ENCODE measurements at places on chromosomes 6 and 20.

DNA sequence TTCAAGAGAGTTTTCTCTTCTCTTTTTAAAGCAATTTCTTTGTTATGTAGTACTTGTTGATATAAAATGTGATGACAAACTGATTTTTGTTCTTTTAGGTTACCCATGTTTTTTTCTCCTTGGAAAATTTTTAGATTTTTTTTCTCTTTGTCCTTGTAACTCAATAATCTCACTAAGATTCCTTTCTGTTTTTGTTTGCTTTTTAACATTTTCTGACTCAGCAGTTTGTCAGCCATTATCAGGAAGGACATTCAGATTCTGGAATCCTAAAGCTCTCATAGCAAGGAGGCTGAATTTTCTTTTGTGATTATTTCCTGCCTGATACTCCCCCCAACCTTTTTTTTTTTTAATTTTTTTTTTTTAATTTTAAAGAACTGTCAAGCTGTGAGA, 75.2 kb upstream of the CITED2 start:
- DNase-seq: no peak

GRCh38 chr6:147194652-147195411, 9.4 kb upstream of the STXBP5 start:
- peak; percentile 54 for DNase-seq

- peak; percentile 62 for DNase-seq
These were observed 264.3 kb upstream of the PLN start for GRCh38 chr6:118283766-118284165.

DNA sequence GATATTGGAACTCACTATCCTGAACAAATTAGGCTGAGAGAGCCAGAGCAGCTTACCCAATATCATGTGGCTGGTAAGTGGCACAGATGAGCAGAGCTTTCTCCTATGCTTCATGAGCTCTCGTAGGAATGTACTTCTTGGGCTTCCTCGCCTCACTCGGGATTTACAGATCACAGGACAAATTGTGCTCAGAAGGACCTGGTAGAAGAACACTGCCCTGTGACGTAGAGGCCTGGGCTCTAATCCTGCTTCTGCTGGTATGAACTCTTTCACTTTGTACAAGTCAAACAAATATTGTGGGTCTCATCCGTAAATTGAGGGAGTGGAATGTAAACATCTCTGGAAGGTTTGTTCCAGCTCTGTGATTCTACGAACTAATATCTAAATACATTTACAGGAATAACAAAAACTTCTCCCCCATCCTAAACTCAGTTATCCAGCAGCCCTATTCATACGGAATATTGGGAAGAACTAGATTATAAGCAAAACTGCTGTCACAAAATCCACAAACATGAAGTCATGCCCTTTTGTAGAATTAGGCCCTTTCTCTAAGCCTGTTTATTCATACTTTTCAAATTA, 187.6 kb downstream of the CLIC5 start:
- DNase-seq: no peak
